ENCODE measurements at places on chromosomes 2 and 18.

GRCh38 chr2:127404466-127405254 lies 13.6 kb upstream of the PROC start:
- no peak for DNase-seq

DNA sequence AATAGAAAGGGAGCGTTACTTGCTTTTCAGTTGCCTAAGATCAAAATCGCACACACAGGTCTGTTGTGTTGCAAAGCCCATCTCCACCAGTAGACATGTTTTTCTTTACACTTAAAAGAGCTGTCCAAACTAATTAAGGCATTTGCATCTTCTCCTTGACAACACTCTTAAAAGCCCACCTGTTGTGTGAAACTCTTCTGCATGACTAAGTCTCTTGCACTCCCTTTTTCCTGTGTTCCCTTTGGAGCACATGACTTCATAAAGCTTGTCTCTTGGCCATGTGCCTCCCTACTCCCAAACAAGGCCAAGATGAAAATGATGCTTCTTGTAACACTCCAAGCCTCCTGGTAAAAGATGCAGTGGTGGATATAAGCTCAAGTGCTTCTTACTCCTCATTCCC lies 26.1 kb downstream of the PID1 start:
- no peak for DNase-seq

DNA sequence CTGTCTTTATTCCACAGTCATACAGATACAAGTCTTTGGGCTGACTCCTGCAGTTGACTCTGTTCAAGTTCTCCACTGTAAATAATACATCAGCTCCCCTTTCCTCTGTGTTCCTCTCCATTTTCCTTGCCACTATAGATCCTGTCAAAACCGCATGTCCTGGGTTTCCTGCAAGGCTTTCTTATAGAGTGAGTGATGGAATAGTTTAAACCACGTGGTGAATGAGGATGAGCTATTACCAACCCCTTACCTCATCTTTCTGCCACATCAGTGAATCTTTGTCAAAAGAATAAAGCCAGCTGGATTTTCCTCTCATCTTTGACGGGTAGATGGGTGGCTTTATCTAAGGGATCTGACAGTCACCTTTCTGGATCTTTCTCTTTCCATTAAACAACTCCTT lies 3.9 kb upstream of the GALNT14 start:
- DNase-seq, result no peak

DNA sequence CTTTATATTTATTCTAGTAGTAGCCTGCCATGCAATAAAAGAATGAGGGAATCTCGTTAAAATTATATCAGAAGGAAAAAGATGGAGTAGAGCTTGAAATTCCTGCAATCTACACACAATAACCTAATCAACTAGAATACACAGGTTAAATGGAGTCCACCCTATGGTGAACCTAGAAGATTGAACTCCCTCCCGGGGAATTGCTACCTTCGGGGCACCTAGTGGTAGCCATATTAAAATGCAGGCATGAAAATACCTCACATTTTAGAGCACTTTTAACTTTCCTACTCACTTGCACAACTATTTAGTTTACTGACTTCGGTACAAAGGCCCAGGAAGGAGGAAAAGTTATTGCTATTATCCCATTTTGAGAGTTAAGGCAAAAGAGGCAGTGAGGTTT lies 174.5 kb downstream of the SS18 start:
- no peak for DNase-seq

DNA sequence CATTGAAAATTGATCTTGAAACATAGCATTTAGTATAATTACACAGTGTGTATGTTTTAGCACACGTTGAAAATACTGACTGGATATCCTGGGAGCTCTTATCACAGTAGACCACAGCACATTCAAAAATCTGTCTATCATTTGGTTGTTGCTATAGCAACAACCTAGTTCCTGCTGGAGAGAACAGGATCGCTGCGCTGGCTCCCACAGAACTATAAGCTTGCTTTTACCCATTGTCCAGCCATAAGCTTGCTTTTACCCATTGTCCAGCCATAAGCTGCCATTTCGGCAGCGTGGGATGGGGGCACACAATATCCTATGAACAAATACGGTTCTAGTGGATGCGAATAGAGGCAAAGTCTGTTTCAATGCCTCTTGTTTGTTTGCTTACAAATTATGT lies 70.4 kb upstream of the ST6GAL2 start:
- no peak for DNase-seq

DNA sequence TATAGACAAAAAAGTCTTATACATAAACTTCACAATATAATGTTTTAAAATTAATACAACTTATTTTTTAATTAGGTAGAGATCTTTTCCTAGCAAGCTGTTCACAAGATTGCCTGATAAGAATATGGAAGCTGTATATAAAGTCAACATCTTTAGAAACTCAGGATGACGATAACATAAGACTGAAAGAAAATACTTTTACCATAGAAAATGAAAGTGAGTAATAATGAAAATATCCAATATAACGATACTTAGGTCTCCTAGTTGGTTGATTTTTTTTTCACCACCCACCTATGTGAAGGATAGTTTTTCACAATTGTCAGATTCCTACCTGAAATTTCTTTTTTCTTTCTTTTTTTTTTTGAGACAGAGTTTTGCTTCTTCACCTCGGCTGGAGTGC lies 13.1 kb downstream of the ELP2 start:
- DNase-seq, result no peak
